ENCODE measurements at places on chromosomes 5 and 9. TPM values are rescaled to one million over a fixed set of nuclear protein-coding genes. Genes with fewer than 3 reads are reported as not detected.

- H3K36me3 ChIP-seq: no peaks in the 10 kb centered on the region
- DNase-seq: no peak
- H3K4me1 ChIP-seq: no peaks in the 10 kb centered on the region
- H3K27me3 ChIP-seq: no peaks in the 10 kb centered on the region
Observed at GRCh38 chr9:126211441-126212074, 115.1 kb upstream of the MVB12B start.

DNA sequence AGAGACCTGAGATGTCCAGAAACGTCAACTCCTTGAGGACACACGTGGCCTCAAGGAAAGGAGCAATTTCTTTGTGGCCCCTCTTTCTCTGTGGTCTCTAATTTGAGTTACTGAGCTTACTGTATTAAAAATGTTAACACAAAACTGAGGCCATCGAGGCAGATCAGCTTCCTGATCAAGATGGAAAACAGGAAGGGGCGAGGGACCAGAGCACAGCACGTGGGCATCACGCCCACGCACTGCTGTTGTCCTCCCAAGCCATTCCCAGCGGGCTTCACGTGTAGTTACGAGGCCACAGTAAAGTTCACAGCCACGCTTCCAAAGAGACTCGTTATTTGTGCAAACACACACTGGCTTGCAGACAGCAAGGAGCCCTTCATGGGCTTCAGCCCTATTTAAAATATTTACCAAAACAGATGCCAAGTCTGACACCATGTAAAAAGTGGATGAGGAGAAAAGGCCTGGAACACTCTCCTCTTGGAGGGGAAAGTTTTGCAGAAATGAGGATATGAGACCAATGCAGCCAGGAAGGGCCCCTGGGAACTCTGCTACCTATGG lies 149.5 kb downstream of the ROR2 start:
- no peaks in the 10 kb centered on the region for H3K27me3 ChIP-seq
- H3K36me3 ChIP-seq: no peaks in the 10 kb centered on the region
- no peak overlapping the region for H3K27ac ChIP-seq
- H3K4me1 ChIP-seq: peaks cover 7% of the 10 kb centered on the region

DNA sequence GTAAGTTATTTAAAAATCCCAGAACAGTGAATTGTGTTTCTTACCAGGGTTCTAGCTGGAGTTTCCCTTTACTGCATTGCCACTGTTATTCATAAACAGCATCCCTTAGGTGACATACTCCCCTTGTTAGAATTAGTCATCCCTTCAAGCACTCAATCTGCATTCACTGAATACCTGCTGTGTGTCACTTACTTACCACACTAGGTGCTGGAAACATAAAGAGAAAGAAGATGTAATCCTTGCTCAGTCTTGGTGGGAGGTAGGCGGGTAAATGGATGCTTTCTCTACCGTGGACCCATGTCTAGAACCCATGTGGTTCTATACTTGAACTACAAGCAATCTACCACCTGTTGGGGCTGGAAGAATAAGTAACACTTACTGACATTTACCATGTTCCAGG lies 371.6 kb downstream of the KDM4C start:
- no peaks in the 10 kb centered on the region for H3K27me3 ChIP-seq
- H3K36me3 ChIP-seq: peaks cover 35% of the 10 kb centered on the region
- no peak overlapping the region for H3K4me3 ChIP-seq
- no peaks in the 10 kb centered on the region for H3K4me1 ChIP-seq
- H3K27ac ChIP-seq: no peak overlapping the region
- DNase-seq: no peak

DNA sequence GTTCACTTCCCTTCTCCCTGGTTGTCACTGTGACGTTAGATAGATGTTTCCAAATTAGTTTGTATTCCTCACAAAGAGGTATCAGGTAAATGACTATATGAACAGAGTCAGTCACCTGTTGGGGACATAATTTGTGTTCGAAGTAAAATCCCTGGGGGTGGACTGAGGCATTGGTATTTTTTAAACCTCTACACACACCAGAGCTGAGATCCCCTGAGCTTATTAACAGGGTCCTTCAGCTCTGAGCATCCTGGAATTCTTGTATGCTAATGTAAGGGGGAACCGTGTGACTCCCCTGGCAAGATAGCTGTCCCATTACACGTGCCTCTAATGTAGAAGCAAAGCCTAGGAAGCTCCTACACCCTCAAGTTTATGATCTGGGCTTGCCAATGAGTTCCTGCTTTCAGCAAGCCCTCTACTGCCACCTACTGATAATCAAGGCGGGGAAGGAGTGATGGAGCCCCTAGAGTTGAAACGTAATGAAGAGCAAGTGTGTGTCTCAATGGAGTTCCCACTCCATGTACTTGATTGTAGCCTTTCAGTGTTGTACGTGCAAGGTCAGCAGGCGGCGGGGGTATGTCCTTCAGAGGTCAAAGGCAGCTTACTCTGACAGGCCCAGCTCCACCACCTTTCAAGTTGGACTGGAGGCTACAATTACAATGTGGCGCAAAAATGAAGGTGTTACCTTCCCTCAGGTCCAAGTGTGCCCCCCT lies 14.4 kb downstream of the PRKACG start:
- H3K4me3 ChIP-seq: no peak overlapping the region
- no peaks in the 10 kb centered on the region for H3K27me3 ChIP-seq
- H3K4me1 ChIP-seq: no peaks in the 10 kb centered on the region
- no peak overlapping the region for H3K27ac ChIP-seq
- no peaks in the 10 kb centered on the region for H3K36me3 ChIP-seq

DNA sequence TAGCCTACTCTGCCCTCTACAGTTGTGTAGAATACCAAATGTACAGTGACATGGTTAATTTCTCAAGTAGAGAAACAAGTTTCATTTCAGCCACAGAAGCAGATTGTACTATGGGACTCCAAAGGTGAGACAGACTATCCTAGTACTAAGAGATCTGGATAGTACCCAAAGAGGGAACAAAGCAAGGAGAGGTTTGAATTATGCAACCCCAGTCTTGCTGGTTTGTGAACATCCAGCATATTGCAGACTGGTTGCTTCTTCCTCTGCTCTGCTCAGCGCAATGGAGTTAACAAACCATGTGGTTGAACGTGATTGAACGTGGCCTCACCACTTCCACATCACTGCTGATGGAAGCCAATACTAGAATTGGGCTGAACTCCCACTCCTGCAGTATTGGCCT lies 43.3 kb upstream of the ALDOB start:
- H3K4me1 ChIP-seq: peaks cover 5% of the 10 kb centered on the region
- H3K27ac ChIP-seq: no peak overlapping the region
- H3K4me3 ChIP-seq: no peak overlapping the region
- H3K36me3 ChIP-seq: no peaks in the 10 kb centered on the region
- DNase-seq: no peak

- H3K27me3 ChIP-seq: no peaks in the 10 kb centered on the region
- H3K4me1 ChIP-seq: peaks cover 43% of the 10 kb centered on the region
- peak overlapping the region; percentile 95 for H3K4me3 ChIP-seq
- DNase-seq: no peak
- peaks cover 31% of the 10 kb centered on the region for H3K36me3 ChIP-seq
Observed at GRCh38 chr5:115623658-115624057, 2.2 kb downstream of the TMED7 start.

DNA sequence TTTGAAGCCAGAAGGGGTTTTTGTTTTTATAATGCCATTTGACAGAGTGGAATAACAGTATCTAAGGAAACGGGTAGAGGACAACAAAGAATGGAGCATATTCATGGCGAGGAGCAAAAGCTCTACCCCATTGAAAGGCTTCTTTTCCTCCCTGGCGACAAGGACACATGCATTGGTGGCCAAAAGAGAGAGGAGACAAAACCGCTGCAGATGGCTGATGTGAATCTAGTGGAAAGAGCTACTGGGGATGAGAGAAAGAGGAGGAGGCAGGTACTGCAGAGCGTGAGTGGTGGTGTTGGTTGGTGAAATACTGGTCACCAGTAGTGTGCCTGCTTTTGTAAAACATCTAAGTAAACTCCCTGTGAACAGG lies 491 bp downstream of the APC start:
- DNase-seq: no peak
- H3K36me3 ChIP-seq: no peaks in the 10 kb centered on the region
- H3K27me3 ChIP-seq: no peaks in the 10 kb centered on the region
- peak overlapping the region; percentile 62 for H3K4me3 ChIP-seq

DNA sequence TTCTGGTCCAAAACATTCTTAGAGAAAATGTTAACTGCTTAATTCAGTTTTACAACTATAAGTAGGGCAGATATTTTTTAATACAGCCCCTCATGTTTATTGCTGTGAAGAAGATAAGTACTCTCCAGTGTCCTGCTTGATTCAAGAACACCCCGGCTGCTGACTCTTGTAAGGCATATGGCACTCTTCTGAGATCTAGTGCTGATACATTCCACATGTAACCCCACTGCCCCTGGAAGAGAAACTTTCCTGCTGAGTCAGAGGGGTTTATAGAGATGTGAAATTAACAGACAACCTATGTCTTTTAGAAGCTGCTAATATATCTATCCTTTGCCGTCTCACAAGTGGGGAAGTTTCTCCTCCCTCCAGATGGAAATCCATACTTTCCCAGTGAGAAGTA lies 1.0 kb upstream of the MINAR2 start:
- no peaks in the 10 kb centered on the region for H3K27me3 ChIP-seq
- no peak overlapping the region for H3K4me3 ChIP-seq
- no peaks in the 10 kb centered on the region for H3K4me1 ChIP-seq
- no peak overlapping the region for H3K27ac ChIP-seq

GRCh38 chr9:98536542-98537173 lies 172.1 kb downstream of the GABBR2 start:
- no peaks in the 10 kb centered on the region for H3K36me3 ChIP-seq
- H3K4me1 ChIP-seq: no peaks in the 10 kb centered on the region
- H3K27me3 ChIP-seq: no peaks in the 10 kb centered on the region
- DNase-seq: no peak

DNA sequence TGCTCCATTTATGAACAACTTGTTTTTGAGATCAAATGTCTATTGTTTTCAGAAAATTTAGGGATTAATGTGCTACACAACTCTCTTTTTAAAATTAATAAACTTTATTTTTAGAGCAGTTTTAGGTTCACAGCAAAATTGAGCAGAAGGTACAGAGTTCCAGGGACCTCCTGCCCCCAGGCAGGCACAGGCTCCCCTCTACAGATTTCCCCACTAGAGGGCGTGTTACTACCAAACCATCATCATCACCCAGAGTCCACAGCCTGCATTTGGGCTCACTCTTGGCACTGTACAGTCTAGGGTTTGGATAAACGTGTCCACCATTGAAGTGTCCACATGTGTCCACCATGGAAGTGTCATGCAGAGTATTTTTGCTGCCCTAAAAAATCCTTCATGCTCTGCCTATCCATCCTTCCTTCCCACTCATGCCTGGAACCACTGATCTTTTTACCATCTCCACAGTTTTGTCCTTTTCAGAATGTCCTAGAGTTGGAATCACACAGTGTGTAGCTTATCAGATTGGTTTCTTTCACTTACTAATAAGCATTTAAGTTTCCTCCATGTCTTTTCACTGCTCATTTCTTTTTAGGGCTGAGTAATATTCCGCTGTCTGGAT lies 61.7 kb downstream of the MRPL36 start:
- H3K4me3 ChIP-seq: no peak overlapping the region
- no peak for DNase-seq
- H3K4me1 ChIP-seq: no peaks in the 10 kb centered on the region
- H3K36me3 ChIP-seq: no peaks in the 10 kb centered on the region
- no peak overlapping the region for H3K27ac ChIP-seq
- peaks cover 14% of the 10 kb centered on the region for H3K27me3 ChIP-seq

- no peak overlapping the region for H3K4me3 ChIP-seq
- no peaks in the 10 kb centered on the region for H3K36me3 ChIP-seq
- no peak for DNase-seq
Observed at GRCh38 chr5:110361471-110361870, 365.0 kb downstream of the TMEM232 start.

DNA sequence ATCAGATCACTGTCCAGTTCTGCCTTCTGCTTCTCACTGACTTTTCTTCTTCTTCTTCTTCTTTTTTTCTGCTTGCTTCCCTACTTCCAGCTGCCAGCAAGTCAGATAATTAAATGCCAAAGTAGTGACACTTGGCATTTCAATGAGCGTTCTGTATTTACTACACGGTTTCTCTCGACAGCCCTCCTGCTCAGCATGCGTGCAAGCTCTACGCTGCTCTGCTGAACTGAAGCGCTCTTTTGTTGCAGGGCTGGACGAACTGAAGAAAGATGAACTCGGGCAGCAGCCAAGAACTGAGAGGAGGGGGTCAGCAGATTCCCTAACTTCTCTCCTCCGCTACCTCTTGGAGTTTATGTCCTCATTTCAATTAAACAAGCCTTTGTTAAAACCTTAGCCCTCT lies 319.1 kb downstream of the GLIS3 start:
- no peak overlapping the region for H3K27ac ChIP-seq
- no peak overlapping the region for H3K4me3 ChIP-seq
- H3K4me1 ChIP-seq: no peaks in the 10 kb centered on the region
- no peaks in the 10 kb centered on the region for H3K36me3 ChIP-seq
- no peaks in the 10 kb centered on the region for H3K27me3 ChIP-seq
- DNase-seq: no peak

DNA sequence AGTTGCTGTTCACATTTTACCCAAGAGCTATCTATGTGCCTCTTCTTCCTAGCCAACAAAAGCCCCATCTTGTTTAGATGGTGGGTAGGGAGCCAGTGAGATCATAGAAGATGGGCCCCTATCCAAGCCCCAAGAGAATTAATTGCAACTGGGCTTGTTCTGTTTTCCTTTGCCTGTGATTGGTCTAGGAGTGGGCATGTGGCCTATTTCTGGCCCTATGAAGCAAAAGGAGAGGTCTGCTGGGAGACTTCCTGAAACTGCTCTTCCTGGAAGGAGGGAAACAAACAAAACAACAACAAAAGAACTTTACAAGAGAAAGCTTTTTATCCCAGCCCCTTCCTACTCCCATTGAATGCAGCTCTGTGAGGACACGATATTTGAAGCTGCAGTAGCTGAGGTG lies 32.5 kb upstream of the ALDOB start:
- no peak overlapping the region for H3K27ac ChIP-seq
- H3K27me3 ChIP-seq: peaks cover 8% of the 10 kb centered on the region
- H3K4me1 ChIP-seq: no peaks in the 10 kb centered on the region

DNA sequence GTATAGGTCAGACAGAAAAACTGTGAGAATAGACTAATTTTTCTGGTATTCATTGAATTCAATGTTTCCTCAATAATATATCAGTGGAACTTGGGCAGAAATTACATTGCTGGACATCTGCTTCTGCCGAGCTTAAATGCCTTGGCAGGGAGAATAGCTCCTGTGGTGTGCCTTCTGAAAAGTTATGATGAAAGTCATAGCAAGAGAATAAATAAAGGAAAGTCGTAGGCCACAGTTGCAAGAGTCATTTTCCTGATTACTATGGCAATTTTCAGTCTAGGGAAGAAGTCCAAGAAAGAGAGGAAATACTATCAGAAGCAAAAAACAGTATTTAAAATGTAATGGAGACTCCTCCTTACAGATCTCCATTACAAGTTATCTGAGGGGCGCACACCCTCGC lies 1596.1 kb upstream of the WWC1 start:
- no peaks in the 10 kb centered on the region for H3K36me3 ChIP-seq
- DNase-seq: no peak
- H3K4me3 ChIP-seq: no peak overlapping the region
- H3K27me3 ChIP-seq: no peaks in the 10 kb centered on the region
- no peaks in the 10 kb centered on the region for H3K4me1 ChIP-seq
- H3K27ac ChIP-seq: no peak overlapping the region

RNF38 gene
- 49.7 TPM for total RNA-seq

CAMK2A gene
- 1.5 TPM for total RNA-seq

SVEP1 gene
- 88.1 TPM for total RNA-seq

SPATA31E1 gene
- total RNA-seq: not detected

ENTREP1 gene
- 34.9 TPM for total RNA-seq

ACSL6 gene
- 0.98 TPM for total RNA-seq

TMEFF1 gene
- 0.64 TPM for total RNA-seq

LTC4S gene
- total RNA-seq: 22.6 TPM

DMGDH gene
- 0.78 TPM for total RNA-seq

AGXT2 gene
- not detected for total RNA-seq

SLC6A19 gene
- not detected for total RNA-seq

PCDHB14 gene
- total RNA-seq: 3.0 TPM

OTULINL gene
- 104 TPM for total RNA-seq

FAM221B gene
- not detected for total RNA-seq

CMBL gene
- 21.8 TPM for total RNA-seq

ZFP2 gene
- 2.1 TPM for total RNA-seq

RICTOR gene
- total RNA-seq: 51.1 TPM

FGF10 gene
- 2.7 TPM for total RNA-seq

OR1J2 gene
- not detected for total RNA-seq

Data from upper lobe of right lung (tissue), 1 donor.